ENCODE measurements at places on chromosomes 13 and 19.

DNA sequence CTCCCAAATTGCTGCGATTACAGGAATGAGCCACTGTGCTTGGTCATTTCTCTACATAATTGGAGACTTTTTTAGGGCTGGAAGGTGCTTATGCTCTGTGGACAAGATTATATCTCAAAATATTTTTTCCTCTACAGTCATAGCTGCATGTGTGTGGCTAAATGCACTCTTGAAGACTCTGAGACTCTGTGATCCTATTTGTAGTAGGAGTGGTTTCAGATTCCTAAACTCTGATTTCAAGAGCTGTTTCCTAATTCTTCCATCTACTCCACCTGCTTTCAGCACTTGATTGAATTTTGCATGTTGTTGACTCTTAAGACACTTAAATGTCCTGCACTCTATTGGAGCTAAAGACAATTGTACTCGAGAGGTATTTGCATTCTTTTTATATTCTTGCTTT, 78.0 kb downstream of the KLF5 start:
- no peak for DNase-seq

GRCh38 chr13:109100705-109101304, 471.4 kb downstream of the MYO16 start:
- DNase-seq, result peak; percentile 11

- no peak for DNase-seq
Observed at GRCh38 chr13:103161476-103161875, 95.3 kb upstream of the SLC10A2 start.

DNA sequence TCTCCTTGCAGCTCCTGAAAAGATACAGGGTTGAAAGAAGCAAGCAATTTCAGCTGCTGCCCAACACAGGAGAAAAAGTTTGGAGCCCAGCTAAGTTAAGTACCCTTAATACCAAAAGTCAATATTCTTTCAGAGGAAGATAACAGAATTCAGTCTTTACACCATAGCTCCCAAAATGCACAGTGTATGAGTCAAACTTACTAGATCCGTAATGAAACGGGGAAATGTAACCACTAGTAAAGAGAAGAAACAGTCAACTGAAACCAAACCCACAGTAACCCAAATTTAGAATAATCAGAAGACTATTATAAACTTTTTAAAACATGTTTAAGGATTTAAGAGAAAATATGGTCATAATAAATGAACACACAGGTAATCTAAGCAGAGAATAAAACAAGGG, 45.2 kb downstream of the SUCLA2 start:
- DNase-seq, result no peak

DNA sequence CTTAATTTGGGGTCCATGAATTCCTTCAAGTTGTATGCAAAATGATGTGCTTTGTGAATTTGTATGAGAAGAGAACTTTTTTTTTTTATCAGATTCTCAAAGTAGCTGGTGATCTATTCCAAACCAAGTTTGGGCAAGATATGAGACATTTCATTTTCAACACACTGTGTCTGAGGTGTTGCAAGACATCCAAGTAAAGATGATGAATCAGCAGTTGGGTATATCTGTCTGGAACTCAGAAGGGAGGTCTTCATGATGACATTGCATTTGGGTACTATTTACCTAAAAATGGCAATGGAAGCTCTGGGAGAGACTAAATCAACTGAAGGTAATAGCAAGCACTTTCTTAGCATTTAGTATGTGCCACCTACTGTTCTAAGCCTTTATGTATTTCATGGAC, 2.8 kb downstream of the FAM124A start:
- peak; percentile 43 for DNase-seq

GRCh38 chr13:30845297-30846214, 60.5 kb upstream of the MEDAG start:
- no peak for DNase-seq

DNA sequence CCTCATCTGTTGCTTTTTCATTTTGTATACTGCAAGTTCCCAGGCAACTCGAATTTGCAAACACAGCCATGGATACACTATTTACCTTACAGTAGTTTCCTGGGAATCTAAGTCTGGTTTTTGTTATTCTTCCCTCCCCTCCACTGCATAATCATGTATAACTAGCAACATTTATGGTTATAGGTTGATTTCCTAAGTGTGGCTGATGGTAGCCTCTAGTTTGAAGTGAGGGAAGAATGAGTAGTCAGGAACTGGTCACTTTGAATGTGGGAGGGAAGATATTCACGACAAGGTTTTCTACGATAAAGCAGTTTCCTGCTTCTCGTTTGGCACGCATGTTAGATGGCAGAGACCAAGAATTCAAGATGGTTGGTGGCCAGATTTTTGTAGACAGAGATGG, at the start of gene KCNRG:
KCNRG (plus strand) TSS at position 187 of the 400 bp plus-strand sequence; CDS start at position 237, 50 bp downstream.
- peak; percentile 34 for DNase-seq

GRCh38 chr13:81326913-81327312, 986.0 kb upstream of the SPRY2 start:
- no peak for DNase-seq

- peak; percentile 88 for DNase-seq
Observed at GRCh38 chr13:46339035-46339666, 47.9 kb downstream of the RUBCNL start.

GRCh38 chr19:13034636-13035035, 39.4 kb downstream of the NFIX start:
- no peak for DNase-seq

- DNase-seq, result no peak
Observed at GRCh38 chr19:55935206-55935605, 3.1 kb upstream of the NLRP13 start.

DNA sequence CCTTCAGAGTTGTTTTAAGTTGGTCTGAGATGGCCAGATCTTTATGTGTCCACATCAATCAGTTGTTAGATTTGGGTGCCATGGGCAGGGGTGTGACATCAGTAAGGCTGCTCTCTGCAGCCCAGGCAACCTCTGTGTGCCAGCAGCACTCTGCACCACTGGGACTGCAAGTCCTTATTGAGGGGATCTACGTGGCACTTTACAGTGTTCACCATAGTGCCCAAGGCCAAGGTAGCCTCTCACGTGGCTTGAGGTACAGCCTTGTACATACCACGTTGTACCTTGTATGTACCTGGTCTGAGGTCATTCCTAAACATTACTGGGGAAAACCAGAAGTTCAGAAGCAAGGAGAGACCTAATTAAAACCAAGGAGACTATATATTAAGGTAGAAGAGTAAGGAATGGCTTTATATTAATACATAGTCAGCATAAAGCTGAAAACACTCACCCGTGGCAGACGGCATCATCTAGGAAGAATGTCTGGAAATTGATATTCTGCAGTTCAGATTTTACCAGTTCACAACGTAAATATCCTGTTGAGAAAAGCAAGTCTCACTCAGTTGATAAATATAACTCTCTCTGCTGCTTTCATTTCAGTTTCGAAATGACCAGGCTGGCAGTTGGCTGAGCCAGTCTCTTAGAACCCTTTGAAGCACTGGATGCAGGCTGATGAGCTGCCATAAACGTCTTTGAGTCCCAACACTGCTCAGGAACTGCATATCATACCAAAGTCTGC, 128.8 kb downstream of the ZDHHC20 start:
- DNase-seq, result no peak

Data from fibroblast of mammary gland (primary cell).